ENCODE measurements at places on chromosomes 4 and X. TPM values are rescaled to one million over a fixed set of nuclear protein-coding genes. Genes with fewer than 3 reads are reported as not detected.

- H3K36me3 ChIP-seq: no peaks in the 10 kb centered on the region
- H3K4me3 ChIP-seq: no peak overlapping the region
- no peak for DNase-seq
- H3K27ac ChIP-seq: no peak overlapping the region
- no peaks in the 10 kb centered on the region for H3K27me3 ChIP-seq
- no peaks in the 10 kb centered on the region for H3K4me1 ChIP-seq
These were observed 261.5 kb upstream of the ADGRL3 start for GRCh38 chr4:60938621-60939020.

- DNase-seq: no peak
- no peaks in the 10 kb centered on the region for H3K36me3 ChIP-seq
- no peaks in the 10 kb centered on the region for H3K27me3 ChIP-seq
- no peak overlapping the region for H3K27ac ChIP-seq
- H3K4me3 ChIP-seq: no peak overlapping the region
These were observed 44.3 kb downstream of the BMPR1B start for GRCh38 chr4:94802091-94802490.

PRR32 gene
- not detected for total RNA-seq

GRCh38 chrX:32153585-32153984 lies 1057.8 kb downstream of the DMD start:
- no peak overlapping the region for H3K4me3 ChIP-seq
- DNase-seq: no peak
- no peaks in the 10 kb centered on the region for H3K27me3 ChIP-seq
- H3K4me1 ChIP-seq: no peaks in the 10 kb centered on the region
- H3K36me3 ChIP-seq: no peaks in the 10 kb centered on the region

GRCh38 chr4:78424461-78424860 lies 127.1 kb upstream of the ANXA3 start:
- no peak for DNase-seq
- no peaks in the 10 kb centered on the region for H3K36me3 ChIP-seq
- no peaks in the 10 kb centered on the region for H3K4me1 ChIP-seq

ITGB1BP2 gene
- total RNA-seq: 2.7 TPM

DNA sequence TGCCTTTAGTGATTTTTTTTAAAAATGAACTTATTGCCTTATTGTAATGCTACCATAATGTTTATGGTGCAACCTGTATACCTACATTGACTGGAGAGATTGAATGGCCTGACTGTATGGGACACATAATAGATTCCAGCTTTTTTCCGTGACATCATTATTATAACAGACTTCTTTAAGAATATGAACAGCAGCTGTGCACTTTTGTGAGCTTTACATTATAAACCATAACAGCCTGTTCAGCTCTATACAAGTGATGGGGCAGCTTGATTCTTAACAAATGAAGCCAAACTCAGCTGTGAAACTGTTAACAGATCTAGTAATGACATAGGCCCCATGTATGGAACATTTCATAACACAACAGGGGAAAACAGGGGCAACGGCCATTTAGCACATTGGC lies 187.0 kb downstream of the BMPR1B start:
- H3K27me3 ChIP-seq: no peaks in the 10 kb centered on the region
- no peak overlapping the region for H3K27ac ChIP-seq
- no peak overlapping the region for H3K4me3 ChIP-seq
- DNase-seq: no peak
- H3K4me1 ChIP-seq: no peaks in the 10 kb centered on the region

GRCh38 chr4:157372154-157372553 lies 151.6 kb downstream of the GRIA2 start:
- no peaks in the 10 kb centered on the region for H3K36me3 ChIP-seq
- H3K4me3 ChIP-seq: no peak overlapping the region
- no peaks in the 10 kb centered on the region for H3K4me1 ChIP-seq
- DNase-seq: no peak
- no peak overlapping the region for H3K27ac ChIP-seq
- H3K27me3 ChIP-seq: no peaks in the 10 kb centered on the region

SERTM2 gene
- not detected for total RNA-seq

Measured in Karpas-422 (cell line).